ENCODE measurements at places on chromosomes 16 and 17.

DNA sequence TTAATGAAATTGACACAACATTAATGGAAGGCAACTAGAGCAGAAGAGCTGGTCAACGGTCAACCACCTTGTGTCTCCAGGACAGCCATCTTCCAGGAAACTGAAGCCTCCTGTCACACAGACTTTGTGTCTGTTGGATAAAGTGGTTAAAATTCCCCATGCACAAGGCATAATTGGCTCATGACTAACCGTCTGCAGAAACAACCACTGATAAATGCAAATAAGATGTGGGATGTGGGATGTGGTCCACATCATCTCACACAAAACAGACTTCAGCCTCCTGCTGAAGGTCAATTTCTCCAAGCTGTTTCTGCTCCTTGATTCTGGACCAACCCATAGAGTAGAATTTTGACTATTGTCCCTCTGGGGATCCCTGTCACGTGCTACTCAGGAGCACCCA lies 26.9 kb upstream of the XYLT1 start:
- DNase-seq = no peak

DNA sequence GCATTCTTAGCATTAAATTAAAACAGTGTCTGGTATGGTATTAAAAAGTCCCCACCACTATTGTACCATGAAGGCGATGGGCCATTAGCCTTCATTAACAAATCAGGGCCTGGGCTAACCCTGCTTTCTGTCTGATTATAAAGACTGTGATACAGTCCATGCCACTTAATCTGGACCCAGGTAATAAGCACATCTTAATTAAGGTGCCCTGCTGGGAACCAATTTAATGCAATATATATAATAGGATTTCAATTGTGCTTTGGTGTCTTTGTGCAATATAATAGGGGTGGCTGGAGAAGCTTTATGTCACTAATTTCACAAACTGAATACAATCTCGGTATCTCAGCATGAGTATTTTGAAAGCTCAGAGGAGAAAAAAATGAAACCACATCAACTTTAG lies 64.4 kb upstream of the CDH8 start:
- DNase-seq = no peak

- no peak for DNase-seq
Observed at GRCh38 chr17:8791248-8791909, 7.8 kb downstream of the MFSD6L start.

- DNase-seq = peak; percentile 26
Observed at GRCh38 chr17:76952402-76952801, 84.2 kb downstream of the MGAT5B start.

DNA sequence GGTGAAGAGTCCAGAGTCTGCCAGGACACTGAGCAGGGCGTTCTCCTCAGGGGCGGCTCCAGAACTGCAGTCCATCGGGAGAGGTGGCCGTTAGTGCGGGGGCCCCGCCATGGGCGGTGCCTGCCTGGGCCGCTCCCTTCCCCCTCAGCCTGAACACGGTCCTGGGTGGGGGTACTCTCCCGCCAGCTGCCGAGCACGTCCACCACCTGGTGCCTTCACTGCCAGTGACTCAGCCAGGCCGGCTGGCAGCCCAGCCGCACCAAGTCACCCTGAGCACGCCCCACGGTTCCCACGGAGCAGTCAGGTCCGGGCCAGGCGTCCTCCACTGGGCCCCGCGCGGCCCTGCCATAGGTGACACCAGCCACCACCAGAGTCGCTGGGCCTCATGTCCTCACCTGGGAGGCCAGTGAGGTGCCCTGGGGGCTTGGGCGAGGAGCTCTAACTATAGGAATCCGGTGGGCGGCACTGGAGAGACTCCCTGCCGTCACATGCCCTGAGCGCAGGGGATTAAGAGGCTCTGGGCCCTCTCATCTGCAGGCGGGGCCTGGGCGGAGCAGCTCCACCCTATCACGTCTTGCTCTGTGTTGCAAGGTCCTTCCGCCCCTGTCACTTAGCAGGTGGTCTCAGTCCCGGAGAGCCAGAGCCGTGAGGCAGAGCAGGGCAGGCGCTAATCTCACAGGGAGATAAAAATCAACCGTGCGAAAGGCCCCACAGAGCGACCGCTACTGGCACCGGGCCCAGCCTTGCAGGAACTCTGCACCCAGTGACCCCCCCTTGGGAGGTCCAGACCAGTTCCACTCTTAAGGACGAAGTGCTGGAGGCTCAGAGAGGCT lies 14.3 kb downstream of the PIEZO1 start:
- DNase-seq = no peak

- no peak for DNase-seq
Observed at GRCh38 chr16:22638393-22639206, 127.9 kb downstream of the NPIPB5 start.

- no peak for DNase-seq
Observed at GRCh38 chr16:12349936-12350850, 373.7 kb downstream of the SNX29 start.

- no peak for DNase-seq
Observed at GRCh38 chr16:72508191-72508590, 336.2 kb upstream of the PMFBP1 start.

DNA sequence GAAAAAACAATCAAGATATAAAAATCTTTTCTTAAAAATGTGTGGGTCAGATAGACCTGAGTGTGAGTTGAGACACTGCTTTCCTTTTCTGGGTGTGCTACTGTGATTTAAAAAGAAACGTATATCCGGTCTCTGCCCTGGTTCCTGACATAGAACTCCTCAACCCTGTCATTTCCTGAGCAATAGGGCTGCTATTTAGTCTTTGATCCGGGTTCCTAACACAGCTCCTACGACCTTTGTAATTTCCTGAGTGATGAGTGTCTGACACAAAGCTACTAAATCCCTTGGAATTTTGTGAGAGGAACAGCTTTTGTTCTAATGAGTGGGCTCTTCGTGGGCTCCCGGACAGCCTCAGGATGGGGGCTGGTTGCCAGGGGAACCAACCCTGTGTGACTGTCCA lies 93.9 kb upstream of the FA2H start:
- no peak for DNase-seq

GRCh38 chr17:36601303-36602029 lies at the start of gene MRM1:
TSS of gene MRM1 (plus strand) at chr17:36601583. CDS start at chr17:36601811, 228 bp downstream.
- DNase-seq = peak; percentile 91

- DNase-seq = peak; percentile 52
Observed at GRCh38 chr17:67800495-67800928, 24.8 kb upstream of the BPTF start.

- DNase-seq = no peak
Observed at GRCh38 chr16:65767125-65767524, 599.4 kb upstream of the CDH5 start.

GRCh38 chr16:53680756-53681155 lies 22.9 kb downstream of the RPGRIP1L start:
- DNase-seq = no peak

DNA sequence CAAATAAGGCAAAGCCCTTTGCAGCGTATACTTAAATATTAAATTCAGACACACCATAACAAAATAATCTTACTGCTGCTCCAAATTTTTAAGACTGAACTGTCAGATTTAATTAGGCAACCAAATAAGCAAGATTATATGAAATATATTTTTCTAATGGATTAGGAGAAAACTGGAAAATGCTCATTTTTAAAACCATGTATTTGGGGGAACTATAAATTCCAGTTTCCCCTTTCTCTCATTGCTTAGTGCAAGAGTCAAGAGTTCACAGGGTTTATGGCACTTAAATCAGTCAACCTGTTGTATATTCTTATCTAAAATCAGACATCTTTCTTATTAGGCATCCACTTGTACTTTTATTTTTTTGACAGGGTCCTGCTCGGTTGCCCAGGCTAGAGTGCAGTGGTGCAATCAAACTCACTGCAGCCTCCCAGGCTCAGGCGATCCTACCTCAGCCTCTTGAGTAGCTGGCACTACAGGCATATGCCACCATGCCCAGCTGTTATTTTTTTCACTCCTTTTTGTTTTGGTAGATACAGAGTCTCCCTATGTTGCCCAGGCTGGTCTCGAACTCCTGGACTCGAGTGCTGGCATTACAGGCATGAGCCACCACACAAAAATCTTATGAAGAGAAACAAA lies 2.1 kb upstream of the KANSL1 start:
- no peak for DNase-seq

DNA sequence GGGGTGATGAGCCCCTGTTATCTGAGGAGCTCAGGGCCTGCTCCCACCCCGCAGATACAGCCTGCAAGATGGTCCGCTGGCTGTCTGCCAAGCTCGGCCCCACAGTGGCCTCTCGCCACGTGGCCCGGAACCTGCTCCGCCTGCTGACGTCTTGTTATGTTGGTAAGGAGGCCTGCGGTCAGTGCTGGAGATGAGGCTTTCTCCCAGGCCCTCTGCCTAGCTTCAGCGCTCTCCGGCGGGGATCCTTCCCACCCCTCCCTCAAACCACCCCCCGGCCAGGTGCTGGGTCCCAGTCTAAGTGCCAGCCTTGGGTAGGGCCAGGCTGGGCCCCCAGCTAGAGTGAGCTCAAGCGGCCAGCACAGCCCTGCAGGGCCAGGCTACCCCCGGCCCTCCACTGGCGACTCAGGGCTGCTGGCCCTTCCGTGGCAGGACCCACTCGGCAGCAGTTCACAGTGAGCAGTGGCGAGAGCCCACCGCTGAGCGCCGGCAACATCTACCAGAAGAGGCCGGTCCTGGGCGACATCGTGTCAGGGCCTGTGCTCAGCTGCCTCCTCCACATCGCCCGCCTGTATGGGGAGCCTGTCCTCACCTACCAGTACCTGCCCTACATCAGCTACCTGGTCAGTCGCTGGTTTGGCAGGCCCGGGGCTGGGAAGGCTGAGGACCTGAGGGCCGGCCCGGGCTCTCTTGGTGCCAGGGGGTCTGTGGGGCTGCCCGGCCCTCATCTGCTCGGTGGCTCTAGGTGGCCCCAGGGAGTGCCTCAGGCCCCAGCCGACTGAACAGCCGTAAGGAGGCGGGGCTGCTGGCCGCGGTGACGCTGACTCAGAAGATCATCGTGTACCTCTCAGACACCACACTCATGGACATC lies 6.1 kb downstream of the WDR81 start:
- peak; percentile 87 for DNase-seq

GRCh38 chr17:6374761-6375312 lies 60.1 kb downstream of the AIPL1 start:
- no peak for DNase-seq

DNA sequence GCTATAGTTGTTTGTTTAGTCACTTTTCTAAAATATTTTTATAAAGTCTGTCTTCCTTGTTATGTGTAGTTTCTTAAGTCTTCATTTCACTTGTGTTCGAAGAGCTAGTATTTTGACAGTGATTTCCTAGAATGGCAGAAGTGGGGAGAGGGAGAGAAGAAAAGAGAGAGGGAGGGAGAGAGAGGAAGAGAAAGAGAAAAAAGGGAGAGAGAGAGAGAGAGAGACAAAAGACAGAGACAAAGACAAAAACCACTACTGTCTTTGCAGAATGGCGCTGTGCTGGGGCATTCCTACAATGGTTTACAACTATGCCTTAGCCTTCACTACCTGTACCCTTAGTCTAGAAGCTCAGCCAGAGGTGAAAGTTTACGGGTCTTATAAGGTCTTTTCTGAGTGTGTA lies 90.5 kb downstream of the CA4 start:
- DNase-seq = no peak

- no peak for DNase-seq
Observed at GRCh38 chr17:62094175-62094574, 29.1 kb upstream of the MED13 start.

DNA sequence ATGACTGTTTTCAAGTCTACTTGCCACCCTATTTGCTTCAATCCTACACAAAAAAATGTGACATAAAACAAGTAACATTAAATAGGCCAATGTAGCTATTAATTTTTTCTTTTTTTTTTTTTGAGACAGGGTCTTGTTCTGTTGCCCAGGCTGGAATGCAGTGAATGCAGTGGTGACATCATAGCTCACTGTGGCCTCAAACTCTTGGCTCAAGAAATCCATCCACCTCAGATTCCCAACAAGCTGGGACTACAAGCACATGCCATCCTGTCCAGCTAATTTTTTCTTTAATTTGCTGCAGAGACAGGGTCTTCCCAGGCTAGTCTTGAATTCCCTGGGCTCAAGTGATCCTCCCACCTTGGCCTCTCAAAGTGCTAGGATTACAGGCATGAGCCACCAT lies 29.4 kb downstream of the ANKFY1 start:
- DNase-seq = no peak

GRCh38 chr17:17322516-17323510 lies 19.6 kb downstream of the NT5M start:
- no peak for DNase-seq

DNA sequence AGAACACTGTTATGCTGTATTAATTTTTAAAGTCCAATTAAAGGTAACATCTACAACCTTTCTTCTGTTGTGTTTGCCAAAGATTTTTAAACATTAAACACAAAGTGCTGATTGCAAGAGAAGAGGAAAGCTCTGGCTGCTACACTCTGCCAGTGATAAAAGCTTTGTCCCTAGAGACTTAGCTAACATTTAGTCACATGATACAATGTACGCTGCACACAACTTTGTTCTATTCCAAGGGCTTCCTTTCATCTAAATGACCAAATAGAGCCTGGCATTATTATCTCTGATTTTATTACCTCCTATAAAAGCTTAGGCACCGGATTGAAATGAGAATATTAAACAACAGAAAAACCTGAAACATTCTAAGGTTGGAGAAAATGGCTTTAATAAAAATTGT lies 388.7 kb upstream of the PMFBP1 start:
- DNase-seq = no peak

DNA sequence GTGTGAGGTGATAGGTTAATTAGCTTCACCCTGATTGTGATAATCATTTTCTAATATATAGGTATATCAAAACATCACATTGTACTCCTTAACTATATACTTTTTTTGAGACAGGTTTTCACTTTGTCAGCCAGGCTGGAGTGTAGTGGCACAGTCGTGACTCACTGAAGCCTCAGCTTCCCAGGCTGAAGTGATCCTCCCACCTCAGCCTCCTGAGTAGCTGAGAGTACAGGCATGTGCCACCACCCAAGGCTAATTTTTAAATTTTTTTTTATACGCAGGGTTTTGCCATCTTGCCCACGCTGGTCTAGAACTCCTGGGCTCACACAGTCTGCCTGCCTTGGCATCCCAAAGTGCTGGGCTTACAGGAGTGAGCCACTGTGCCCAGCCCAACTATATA lies 455.3 kb upstream of the MAF start:
- DNase-seq = no peak

GRCh38 chr17:12729086-12729485 lies 60.2 kb upstream of the ARHGAP44 start:
- DNase-seq = no peak

DNA sequence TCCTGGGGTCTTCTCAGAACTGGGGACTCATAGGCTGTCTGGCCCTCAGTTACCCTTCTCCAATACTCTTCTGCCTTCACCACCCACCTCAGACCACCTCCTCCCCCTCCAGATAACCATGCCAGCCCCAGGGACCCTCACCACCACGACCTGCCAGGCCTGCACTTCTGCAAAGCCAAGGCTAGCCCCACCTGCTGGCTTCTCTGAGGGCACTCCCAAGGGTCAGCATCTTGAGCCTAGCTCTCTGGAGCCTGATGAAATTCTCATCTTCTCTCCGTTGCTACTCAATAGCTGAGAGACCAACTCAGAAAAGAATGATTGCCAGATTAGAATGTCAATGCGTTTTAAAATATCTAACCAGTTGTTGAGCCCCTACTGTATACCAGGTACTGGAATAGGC lies 56.1 kb upstream of the LYRM9 start:
- DNase-seq = no peak

- no peak for DNase-seq
Observed at GRCh38 chr17:9090641-9091096, 69.4 kb downstream of the NTN1 start.
